Activated gamma-delta T cell (primary cell): ENCODE measurements at places on chromosomes 2 and 18.

DNA sequence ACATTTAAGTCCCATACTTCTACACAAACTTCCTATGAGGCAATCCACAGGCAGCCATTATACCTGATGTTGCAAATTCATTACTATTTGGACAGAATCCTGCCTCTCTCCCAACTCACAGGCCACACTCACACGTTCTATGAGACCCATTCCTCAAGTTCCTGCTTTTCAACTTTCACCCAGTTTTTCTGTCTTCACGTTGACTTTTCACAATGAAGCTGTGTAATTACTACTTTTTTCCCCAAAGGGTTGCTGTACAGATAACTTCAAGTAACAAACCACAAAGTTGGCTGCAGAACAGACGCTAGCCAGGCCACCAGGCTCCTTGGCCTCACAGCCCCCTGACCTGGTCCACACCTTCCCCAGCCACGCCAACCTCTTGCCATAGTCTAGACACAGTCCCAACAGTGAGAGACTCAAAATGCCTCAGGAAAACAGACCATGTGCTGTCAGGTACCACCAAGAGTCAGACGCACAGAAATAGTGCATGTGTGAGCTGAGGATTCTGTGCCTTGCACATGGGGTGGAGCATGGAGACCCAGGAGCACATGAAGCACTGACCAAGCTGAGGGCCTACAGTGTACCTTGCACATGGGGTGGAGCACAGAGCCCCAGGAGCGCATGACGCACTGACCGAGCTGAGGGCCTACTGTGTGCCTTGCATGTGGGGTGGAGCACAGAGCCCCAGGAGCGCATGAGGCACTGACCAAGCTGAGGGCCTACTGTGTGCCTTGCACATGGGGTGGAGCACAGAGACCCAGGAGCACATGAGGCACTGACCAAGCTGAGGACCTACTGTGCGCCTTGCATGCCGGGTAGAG, 61.0 kb downstream of the EIPR1 start:
- DNase-seq: no peak

GRCh38 chr2:152189622-152190495, 14.3 kb upstream of the STAM2 start:
- DNase-seq: no peak

GRCh38 chr18:48991319-48991660, 40.5 kb upstream of the SMAD7 start:
- no peak for DNase-seq

DNA sequence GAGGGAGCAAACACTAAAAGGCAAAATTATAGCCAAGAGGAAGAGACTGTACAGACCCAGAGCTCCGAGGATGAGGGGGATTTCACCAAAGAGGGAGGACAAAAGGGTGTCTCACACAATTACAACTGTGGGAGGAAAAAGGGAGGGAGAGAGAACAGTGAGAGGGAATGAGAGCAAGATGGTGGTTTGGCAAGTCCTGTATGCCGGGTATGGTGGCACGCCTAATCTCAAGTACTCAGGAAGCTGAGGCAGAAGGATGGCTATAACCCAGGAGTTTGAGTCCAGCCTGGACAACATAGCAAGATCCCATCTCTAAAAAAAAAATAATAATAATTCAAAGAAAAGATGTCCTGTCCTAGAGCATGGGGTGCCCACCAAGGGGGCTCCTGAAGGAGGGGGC, 34.3 kb downstream of the NPC1 start:
- no peak for DNase-seq

DNA sequence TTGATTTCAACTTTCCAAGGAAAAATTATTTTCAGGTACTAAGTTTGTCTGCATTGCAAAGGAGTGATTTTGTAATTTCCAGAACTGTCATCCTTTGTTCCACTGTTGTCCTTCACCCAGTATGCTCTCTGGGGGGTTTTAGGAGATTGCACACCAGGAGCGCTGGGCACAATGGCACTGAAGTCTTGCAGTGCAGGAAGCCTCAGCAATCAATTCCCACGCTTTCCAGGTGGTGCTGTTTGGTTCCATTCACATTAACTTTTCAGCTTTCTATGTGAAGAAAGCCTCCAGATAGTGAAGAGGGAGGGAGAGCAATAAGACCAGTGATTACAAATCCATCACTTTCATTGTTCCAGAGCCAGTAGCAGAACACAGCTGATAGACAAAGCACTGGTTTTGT, 344.0 kb upstream of the VWC2L start:
- DNase-seq: no peak

GRCh38 chr2:105231232-105231619, 10.3 kb upstream of the GPR45 start:
- no peak for DNase-seq

GRCh38 chr2:234412726-234413125, 84.2 kb downstream of the ARL4C start:
- DNase-seq: no peak

DNA sequence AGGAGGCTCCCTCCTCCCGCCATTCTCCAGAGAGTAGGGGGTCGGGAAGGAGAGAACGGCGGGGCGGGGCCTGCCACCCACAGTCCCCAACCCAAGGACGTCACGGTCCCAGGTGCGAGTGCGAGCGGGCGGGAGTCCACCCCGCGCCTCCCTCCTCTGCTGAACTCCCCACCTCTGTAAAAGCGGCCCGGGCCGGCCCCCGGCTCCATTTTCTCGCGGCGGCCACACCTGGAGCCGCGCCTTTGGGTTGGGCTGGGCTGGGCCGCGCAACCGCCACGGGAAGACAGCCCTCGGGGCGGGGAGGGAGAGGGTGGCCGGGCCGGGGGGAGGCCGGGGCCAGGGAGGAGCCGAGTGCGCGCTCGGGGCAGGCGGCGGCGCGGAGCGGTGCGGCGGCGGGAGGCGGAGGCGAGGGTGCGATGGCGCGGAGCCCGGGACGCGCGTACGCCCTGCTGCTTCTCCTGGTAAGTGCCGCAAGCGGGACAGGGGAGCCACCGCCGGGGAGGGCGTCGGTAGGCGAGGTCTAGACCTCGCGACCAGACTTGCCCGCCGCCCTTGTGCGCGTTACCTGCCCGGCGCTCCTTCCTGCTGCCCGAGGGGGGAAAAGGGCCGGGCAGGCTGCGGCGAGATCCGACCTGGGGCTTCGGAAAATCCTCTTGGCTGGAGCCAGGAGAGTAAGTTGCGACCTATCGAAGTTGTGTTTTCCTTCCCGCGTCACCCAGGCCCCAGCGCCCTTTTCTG, at the start of gene DSG2:
TSS of gene DSG2 (plus strand) at position 342 of the 738 bp plus-strand sequence. CDS start at position 417, 75 bp downstream.
- DNase-seq: peak; percentile 10

- no peak for DNase-seq
Observed at GRCh38 chr2:43326101-43326825, 99.9 kb upstream of the ZFP36L2 start.

DNA sequence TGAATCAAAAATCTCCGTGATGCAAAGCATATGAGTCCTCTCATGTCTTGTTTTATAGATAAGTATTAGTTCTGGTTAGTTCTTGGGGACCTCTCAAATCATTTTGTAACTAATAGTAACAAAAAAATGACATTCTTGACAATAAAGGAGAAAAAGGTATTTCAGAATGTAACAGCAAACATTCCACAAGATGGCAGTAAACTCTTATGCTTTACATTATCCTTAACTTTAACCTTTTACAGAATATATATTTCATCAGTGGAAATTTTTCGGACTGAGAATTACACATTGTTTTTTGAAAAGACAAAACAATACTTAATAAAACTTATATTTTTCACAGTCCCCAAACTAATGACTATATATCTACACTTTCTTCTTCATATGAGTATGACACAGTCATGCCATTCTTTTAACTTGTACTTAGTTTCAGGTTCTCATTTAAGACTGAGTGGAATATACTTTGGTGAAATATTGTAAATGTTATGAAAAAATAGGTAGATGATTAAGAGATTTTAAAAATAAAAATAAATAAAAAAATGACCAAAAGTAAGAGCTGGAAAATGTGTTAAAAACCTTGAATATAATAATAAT, 142.9 kb upstream of the NXPH2 start:
- DNase-seq: no peak

GRCh38 chr2:117128461-117128860, 686.0 kb upstream of the DDX18 start:
- DNase-seq: no peak

DNA sequence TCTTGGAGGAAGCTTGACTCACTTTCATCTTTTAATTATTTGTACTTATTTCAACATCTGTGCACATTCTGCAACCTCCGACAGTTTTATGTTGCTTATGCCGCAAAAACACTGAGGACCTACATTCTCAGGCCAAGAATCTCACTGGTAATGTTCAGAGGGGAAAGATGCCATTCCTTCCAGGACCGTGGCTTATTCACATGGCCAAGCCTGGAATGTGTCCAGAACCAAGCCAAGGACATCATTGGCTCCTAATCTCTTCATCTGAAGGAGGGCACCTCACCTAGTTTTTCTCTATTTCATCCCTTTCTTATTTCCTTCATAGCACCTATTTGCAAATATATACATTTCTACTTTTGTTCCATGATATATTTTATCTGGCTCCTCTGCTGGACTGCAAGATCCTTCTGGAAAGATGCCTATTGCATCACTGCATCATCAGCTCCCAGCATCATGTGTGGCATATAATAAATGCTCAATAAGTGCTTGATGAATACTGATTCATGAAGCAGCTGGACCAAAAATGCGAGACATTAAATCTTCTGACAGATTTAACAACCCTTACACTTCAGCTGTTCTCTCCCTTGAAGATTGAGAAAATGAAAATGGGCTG, 377.1 kb downstream of the TNS1 start:
- DNase-seq: no peak
